Left lobe of liver (tissue), 2 donors: ENCODE measurements at places on chromosomes 5 and 9. TPM values are rescaled to one million over a fixed set of nuclear protein-coding genes. Genes with fewer than 3 reads are reported as not detected.

PRXL2C gene
- total RNA-seq, result 2.8 TPM

- no peak for DNase-seq
Observed at GRCh38 chr9:14627513-14627912, 65.7 kb downstream of the ZDHHC21 start.

- DNase-seq, result no peak
Observed at GRCh38 chr9:6450641-6451375, 37.8 kb downstream of the UHRF2 start.

GRCh38 chr9:97438666-97439065, 26.8 kb downstream of the TDRD7 start:
- no peak for DNase-seq

GRCh38 chr5:142303565-142303964, 21.3 kb downstream of the SPRY4 start:
- no peak for DNase-seq

DNA sequence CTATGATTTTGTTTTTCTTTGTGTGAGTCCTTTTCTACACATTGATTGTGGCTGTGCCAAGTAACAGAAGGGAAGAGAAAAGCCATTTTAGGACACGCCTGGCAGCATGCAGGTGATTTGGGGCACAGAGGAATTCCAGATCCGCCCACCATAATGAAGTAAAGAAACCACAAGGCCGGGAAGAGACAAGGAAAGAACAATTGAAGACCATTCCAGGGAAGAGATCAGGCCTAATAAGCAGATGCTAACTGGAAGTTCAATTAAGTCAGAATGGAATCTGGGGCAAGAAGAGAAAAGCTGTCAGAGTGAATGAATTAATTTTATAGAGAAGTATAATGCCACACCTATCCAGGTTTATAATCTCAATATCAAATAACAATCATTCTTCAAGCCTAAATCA, 110.2 kb upstream of the ISL1 start:
- no peak for DNase-seq
